ENCODE measurements at places on chromosomes 13 and 19. TPM values are rescaled to one million over a fixed set of nuclear protein-coding genes. Genes with fewer than 3 reads are reported as not detected.

DNA sequence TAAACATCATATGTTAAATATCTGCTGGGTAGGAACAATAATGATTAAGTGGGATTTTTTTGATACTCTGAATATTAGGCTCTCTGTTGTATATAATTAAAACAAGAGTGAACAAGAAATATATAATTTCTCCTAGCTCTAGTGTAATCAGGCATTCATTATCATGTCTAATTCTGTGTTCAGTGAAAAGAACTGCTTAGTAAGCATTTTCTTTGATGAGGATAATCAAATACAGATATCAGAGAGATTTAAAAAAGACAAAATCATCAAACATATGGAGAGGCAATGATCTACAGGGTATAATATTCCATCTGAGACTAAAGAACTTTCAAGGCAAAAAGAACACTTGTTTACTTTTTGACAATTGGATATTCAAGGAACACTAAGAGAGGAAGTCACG lies 241.1 kb downstream of the DNAJC15 start:
- no peak for DNase-seq

DNA sequence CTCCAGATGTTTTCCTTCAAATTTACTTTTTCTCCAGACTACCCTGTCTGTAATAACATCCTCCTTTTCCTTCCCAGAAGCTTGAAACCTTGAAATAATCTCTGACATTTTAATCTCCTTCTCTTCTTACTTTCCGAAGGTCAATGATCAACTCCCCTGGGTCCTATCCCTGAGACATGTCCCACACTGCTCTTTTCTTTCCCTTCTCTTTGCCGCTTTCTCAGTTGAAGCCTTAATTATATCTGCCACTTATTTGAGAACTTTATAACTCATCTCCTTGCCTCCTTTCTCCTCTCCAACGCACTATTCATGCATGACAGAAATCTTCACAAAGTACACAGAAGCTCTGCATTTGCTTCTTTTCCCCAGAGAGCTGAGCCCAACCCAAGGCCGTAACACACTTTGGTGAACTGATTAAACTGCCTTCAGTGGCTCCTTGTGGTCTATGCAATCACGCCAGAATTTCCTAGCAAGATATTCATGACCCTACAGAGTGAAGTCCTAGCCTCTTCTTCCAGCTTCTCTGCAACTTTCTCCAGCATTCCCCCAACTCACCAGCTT lies 9.2 kb upstream of the WASF3 start:
- DNase-seq = no peak

- DNase-seq = no peak
Measured at GRCh38 chr19:19140476-19140875, 2.2 kb upstream of the TMEM161A start.

- DNase-seq = no peak
Measured at GRCh38 chr13:55705971-55706370, 1434.7 kb upstream of the PRR20A start.

The ACP7 gene
- 0.11 TPM for total RNA-seq

The CGB3 gene
- total RNA-seq = not detected

The CNOT3 gene
- 11.6 TPM for total RNA-seq
